Umbilical cord (tissue), 2 donors: ENCODE measurements at places on chromosomes 2 and 18. TPM values are rescaled to one million over a fixed set of nuclear protein-coding genes. Genes with fewer than 3 reads are reported as not detected.

The TWIST2 gene
- 32.0 TPM for total RNA-seq

The COLEC11 gene
- not detected for total RNA-seq

The CNDP1 gene
- total RNA-seq: 1.2 TPM

The KCNIP3 gene
- total RNA-seq: 12.5 TPM

The TRABD2A gene
- total RNA-seq: 4.8 TPM

DNA sequence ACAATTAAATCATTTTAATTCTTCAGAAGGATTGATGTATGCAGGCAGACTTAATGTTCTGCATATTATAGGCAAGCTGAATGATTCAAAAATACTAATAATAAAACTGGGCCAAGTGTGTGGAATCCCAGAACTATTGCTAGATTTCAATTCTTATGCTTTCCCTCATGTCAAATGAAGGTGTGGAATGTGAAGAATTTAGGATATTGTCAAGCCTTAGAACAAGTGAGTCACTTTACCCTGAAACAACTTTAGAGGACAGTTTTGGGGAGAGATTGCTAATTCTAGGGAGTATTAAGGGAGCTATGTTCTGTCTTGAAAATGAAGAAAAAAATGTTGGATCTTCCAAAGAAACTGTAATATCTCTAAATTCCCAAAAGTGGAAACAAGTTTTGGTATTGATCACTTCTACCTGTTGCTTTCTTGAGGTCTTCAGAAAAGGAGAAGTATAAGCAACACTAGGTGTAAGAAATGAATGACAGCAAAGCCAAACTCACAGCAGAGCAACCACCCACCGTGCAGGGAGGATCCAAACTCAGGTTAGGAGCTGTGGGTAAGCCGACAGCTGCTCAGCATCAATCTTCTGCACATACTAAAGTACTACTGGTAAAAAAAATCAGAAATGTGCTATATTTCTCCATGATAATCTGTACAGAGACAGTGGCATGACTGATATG is 818.1 kb downstream of the SLC4A3 start:
- DNase-seq: no peak

DNA sequence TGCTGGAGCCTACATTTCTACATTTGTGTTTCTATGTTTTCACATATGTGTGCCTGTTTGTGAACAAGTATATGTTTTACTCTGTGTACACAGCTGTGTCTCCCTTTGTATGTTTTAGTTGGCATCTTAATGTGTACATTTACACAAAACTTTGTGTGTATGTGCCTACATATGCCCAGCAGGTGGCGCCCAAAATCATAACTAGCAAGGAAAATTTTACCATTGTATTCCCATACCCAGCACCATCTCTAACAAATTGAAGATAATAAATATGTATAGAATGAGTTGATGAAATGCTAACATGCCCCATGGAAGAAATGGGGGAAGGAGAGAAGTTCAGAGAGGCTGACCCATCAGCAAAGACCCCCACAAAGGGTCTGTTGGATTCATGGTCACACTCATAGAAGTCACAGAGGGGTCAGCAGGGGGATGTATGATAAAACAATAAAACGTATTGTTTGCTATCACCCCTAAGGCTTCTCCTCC is 48.1 kb downstream of the PKDCC start:
- peak; percentile 87 for DNase-seq

DNA sequence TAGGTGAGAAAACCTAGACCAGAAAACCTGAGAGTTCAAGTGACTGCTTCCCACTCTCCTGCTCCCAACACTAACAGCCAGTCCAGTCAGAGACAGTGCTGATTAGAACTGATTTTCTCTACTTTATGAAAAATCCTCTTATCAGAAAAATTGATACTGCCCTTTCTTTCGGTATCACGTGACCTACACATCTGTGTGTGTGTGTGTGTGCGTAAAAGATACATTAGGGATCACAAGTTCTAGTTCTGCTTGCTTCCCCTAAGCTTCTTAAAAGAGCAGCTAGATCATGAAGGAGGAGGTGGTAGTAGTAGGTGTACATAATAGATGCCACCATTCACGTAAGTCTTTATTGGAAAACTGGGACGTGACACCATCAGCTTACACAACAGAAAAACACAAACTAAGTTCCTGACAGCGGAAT is 1.5 kb downstream of the ARL5A start:
- DNase-seq: peak; percentile 36

DNA sequence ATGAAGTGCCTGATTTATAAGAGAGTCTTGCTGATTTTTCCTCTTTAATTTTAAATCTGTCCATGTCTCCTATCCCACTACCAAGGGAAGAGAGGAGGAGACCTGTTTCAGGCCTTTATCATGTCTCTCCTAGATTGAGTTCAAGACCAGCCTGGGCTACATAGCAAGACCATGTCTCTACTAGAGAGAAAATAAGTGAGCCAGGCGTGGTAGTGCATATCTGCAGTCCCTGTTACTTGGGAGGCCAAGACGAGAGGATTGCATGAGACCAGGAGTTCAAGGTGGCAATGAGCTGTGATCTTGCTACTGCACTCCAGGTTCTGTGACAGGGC is 20.0 kb downstream of the EML4 start:
- DNase-seq: no peak

DNA sequence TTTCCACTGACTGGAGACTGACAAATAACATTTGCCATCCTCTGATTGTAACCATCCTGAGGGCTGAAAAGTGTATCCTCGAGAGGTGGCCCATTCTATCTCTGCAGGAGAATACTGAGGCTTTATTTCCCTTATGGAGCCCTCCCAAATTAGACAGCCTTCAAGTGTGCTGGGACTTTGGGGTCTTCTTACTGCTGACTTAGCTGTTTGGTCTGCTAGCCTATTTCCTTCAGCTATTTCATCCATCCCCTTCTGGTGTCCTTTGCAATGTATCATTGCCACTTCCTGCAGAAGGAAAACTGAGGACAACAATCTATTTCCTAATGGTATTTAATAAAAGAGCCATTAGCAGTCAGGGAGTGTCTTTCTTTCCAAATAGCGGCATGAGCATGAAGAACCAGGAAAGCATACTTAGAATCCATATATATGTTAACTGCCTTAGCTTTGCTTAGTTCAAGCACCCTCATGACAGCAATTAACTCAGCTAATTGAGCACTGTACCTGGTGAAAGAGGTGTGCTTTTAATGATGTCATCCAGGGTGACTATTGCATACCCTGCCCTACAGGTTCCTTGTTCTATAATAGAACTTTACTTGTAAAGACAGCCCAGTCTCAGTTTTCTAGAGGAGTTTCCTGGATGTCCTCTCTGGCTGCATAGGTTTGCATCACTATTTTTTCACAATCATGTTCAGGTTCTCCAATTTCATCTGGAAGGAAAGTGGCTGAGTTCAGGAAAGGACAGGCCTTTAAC is 24.0 kb downstream of the CMPK2 start:
- DNase-seq: no peak

DNA sequence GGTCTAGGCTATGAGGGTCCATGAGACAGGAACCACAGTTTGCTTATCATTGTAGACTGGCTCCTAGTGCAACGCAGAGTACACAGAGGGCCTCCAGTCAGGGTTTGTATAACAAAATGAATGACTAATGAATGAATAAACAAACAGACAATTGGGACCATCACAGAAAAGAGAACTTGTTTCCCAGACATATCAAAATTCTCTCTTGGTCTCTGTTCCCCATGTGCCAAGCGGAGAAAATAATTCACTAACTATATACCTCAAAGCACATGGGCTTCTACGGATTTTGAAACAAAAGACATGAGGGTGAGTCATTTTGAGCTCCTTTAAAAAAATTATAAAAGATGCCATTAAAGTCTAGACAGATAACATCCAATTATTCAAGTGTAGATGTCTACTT is 28.0 kb downstream of the INO80C start:
- no peak for DNase-seq

DNA sequence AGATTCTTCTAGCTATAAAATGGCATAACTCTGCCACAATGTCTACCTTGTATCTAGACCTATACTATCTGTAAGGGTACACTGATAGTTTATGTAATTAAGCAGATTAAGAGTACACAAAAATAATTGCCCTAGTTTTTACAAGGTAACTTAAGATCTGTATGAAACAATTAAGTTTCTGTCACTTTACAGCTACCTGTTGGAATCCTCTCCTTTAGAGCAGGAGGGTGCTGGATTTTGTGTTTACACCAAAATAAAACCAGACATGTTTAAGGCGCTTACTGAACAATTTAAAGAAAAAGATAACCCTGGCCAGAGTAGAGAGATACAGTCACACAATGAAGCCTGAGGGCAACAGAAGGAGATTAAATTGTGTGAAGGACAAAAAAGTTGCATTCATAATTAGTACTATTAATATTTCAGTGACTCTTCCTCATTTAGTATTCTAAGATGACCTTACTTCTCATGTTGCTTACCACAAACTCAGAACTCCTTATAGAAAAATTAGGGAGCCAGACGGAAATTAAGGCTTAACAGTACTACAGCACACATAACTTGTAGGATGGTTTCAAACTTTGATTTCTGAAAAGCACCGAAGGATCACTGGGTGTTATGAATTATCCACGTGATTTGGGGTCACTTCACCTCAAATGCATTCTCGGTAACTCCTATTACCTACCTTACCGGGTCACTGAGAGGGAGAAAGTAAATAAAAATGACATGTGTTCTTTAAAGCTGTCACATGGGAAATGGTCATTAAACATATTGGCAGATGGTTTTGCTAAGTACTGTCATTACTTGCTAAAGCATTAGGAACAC is 1.0 kb downstream of the DARS1 start:
- no peak for DNase-seq

DNA sequence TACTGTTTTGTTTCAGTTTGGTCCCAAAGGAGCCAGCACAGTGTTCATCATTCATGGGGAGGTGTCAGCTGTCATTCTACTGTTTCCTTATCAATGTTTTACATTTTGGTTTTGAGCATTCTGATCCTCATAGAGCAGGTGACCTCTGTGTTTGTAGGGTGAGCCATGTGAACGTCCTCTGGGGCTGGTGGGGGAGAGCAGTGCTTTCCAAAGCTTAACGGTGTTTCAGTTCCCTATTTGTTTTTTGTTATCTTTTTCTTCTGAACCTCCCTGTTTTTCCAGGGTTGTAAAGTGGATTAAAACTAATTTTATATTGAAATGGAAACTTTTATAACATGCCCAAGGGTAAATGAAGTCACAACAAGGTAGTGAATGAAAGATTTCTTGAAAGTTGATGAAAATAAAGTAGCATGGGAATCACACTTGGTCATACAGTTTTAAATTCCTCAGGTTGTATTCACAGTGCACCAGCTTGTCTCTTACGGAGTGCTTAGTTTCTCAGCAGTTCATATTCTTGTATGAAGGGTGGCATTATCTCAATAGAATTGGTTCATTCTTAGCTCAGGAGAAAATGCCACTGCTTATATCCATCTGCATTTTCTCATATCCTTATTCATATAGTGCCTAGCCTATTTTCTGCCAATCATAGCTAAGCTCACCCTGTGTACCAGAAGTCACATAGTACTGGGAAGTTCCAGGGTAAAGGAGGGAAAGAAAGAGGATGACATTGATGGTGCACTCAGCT is 54.5 kb downstream of the MAP4K4 start:
- DNase-seq: no peak

GRCh38 chr18:70454704-70455322 is 166.0 kb downstream of the SOCS6 start:
- peak; percentile 31 for DNase-seq
